ENCODE measurements at places on chromosomes 2 and 18.

- DNase-seq: no peak
These were observed 189.1 kb downstream of the FSHR start for GRCh38 chr2:48965204-48965603.

DNA sequence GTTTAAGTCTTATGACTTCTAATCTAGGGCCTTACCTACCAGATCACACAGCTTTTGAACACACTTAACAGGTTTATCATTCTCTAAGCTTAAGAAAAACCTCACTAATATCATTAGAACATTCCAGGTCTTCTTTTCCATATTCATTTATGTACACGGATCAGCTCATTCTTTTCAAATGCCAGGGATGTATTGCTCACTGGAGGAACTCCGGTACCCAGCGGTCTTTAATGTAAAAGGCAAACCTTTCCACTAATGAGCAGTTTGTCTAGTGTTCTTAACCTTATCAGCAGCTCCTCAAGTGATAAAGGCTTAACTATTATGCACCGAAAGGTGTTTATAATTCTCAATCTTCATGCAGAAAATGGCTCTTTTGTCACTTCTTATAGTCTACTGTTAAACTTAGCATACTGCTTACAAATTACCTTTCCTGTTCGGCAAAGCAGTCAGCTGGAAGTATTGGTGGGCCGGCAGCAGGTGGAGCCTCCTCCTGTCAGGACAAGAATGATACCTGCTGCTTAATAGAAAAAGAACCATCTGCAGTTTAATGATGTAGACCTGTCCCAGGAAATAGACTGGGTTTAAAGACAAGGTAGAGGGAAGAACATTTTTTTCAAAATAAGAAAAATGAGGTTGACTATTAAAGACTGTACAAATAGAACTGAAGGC is 142.7 kb downstream of the FIGN start:
- DNase-seq: no peak

DNA sequence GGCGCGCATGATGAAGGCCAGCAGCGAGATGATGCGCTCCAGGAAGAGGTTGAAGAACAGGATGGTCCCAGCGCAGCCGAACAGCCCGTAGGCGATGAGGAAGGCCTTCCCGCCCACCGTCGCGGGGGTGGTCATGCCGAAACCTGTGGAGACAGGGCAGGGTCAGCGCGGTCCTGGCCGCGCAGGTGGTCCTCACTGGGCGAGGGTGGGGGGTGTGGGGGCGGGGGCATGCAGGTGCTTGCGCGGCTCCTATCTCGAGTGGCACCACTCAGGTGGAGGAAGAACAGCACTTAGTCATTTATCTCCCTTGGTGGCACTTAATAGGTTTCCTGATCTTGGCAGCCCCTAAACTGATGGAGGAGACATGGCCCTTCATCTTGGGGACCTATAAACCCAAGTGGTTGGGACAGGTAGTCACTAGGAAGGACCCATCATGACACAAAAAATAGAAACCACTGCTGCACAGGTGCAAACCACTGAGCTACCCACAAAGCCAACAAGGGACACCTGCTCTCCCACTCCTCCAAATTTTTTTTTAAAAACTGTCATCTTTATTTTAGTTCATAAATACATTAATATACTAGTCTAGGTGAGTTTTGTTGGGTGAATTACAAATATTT is 118.8 kb downstream of the MSH2 start:
- no peak for DNase-seq

GRCh38 chr2:173708806-173709205 is 256.4 kb downstream of the SP3 start:
- no peak for DNase-seq

DNA sequence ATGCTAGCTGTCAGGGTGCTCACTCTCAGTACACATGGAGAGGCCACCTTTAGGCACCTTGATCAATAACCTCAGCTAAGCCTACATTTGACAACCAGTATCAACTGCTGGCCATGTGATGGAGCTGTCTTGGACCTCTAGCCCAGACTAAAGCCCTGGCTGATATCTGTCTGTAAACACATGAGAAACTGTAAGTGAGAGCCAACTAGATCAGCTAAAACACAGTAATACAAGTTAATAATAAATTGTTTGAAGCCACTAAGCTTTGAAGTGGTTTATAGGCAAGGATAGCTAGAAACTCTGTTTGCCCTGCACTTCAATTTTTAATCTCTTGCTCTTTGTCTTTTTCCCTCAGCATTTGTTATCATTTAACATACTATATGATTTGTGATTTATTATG is 407.1 kb downstream of the SPAG16 start:
- DNase-seq: no peak

DNA sequence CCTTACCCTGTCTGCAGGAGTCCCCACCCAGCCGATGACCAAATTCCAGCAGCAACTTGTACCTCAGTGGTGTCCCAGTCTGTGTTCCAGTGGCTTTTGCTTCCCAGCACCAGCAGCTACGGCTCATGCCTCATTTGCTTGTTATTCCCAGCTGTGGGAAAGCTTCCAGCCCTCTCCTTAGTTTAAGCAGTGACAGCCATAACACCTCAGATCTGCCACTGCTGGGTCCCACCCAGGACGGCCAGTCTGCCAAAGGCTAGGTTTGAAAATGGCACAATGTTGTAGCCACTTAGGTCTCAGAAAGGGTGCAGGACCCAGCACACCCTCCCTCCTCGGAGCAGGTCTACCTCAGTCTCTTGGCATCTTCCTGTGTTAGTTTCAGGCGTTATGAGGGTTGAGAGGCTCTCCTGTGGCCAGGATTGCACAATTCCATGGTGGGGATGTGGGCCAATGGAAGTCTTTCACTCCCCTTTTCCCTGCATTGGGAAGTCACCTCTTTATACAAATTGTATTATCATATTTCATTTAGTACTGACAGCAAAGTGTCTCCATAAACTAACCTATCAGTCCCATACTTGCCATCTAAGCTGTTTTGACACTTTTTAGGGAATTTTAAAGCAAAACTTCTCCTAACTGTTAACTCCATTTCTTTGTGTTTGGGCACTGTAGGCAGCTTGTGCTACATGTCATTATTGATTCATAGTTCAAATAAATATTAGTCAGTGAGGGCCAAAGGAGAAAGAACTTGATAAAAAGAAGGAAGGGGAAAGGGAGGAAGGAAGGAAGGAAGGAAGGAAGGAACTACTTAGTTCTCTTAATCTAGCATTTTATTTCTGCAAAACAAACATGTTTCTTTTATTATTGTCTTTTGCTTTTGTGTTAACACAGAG is 62.9 kb upstream of the FAM110C start:
- no peak for DNase-seq

- no peak for DNase-seq
These were observed 37.0 kb downstream of the INO80C start for GRCh38 chr18:35460736-35461161.

GRCh38 chr18:33761363-33761762 is 183.3 kb downstream of the ASXL3 start:
- no peak for DNase-seq

DNA sequence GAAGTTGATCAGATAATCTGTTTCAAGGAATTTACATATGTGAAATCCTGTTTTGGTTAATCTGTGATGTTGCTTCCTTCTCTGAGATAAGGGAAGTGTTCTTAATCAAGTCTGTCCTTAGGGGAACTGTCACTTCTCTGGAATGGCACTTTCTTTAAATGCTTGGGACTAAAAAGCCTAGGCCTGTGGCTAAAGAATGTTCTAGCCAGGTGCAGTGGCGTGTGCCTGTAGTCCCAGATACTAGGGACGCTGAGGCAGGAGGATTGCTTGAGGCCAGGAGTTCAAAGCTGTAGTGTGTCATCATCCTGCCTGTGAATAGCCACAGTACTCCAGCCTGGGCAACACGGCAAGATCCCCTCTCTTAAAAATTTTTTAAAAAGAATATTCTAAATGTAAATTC is 217.6 kb upstream of the SIX3 start:
- DNase-seq: no peak

DNA sequence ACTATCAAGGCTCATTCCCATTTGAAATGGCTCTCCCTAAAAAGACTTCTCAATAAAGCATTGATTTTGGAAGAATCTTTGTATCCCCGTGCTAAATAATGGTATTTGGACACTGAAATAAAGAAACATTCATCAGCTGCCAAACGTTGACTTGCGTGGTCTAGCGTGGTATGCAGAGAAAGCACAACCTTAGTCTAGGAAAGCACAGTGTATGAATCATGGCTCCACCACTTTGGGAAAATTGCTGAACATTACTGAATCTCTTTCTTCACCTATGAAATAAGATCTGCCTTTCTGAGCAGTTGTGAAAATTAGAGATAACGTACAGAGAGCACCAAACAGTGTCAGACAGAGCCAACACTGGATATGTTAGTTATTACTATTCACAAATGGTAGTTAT is 353.9 kb downstream of the SS18 start:
- DNase-seq: no peak

DNA sequence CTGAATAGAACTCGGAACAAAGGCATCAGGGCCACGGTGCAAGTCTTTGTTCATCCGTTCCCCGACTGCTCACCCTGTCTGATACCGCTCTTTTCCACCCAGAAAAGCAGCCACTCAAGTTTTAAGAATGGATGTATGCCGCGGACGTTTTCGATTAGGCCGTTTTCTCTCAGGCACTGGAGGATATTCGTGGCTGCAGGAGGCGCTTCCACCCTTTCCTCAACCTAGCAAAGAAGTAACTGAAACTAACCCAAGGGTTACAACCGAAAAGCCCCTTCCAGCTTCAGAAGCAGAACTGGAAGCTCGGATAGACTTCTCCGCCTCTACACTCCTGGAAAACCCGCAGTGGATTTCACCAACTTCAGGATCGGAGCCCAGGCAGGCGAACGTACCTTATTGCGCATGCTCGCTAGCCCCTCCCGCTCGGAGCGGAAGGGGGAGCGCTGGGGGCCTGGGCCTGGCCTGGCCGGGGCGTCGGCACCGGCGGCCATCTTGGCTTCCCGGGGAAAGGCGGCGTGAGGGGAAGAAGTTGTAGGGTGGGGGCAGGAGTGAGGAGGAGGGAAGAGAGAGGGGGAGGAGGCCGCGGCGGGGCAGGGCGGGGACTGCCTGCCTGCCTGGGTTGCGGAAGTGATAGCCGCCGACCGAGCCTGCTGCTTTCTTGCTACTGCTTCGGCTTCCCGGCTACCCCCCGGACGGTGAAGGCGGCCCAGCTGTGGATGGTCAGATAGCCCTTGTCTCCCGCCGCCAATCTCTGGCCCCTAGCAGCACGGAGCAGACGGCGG is at the start of gene ACTR3:
Gene ACTR3 (plus strand): TSS at position 619 of the 782 bp plus-strand sequence. CDS start 191 bp downstream, outside the sequence.
- peak; percentile 96 for DNase-seq

DNA sequence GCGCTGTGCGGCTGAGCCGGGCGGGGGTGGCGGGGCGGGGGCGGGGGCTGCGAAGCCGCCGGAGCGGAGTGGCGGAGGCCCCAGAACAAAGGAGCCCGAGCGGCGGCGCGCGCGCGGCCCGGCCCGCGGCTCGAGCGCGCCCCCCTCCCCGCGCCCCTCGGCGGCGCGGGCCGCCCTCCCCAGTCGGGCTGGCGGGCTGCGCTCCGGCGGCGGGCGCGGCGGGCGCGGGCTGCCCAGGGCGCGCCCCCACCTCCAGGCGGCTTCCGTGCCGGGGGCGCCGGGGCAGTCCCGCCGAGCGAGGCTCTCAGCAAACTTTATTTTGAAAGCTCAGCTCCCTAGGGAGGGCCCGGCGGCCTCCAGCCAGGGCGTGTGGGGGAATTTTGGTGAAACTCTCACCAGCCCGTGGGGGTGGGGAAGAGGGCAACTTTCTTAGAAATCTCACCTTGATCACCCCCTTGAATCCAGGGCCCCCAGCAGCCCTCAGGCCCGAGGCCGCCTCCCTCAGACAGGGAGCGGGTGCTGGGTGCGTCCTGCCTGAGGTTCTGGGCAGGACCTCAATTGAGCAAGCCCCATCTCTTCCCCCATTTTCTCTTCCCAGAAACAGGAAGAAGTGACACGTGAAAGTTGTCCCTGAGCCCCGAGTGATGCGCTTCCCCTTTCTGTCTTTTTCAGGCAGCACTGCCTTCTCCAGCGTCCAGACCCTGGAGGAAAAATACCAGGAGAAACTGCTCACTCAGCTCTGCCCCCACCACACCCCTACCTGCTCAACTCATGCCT is 786 bp downstream of the TET3 start:
- DNase-seq: no peak

GRCh38 chr2:8380566-8380965 is 301.3 kb upstream of the ID2 start:
- DNase-seq: peak; percentile 25

All from GM12864 (cell line).